ENCODE measurements at places on chromosomes 4 and X.

GRCh38 chrX:460823-461640, 74.3 kb upstream of the PPP2R3B start:
- no peak for DNase-seq

DNA sequence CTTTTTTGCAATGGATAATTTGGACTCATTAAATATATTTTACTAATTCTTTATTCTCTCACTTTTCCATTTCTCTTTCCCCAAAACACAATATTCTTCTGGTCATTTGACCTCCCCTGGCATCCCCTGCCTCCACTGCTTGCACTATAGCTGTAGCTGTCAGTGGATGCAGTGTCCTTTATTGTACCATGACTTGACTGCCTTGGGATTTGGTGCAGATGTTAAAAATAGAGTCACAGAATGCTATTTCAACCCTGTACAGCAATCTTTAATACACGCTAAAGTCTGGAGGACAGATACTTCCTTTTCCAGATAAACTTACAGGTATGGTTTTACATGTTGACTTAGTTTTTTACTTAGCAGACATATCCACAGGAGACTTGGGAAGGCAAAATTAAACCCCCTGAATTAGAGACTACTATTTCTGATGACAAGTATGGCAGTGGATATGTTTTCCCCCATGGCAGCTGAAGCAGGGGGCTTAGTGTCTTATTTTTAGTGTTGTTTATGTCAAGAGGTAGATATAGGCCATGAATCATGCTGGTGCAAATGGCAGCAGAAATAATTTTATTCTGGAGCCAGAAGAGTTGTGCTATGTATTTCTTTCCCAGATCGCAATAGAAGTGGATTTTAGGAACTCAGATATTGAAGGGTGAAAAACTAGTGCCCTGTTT, 461.4 kb downstream of the NAF1 start:
- no peak for DNase-seq

DNA sequence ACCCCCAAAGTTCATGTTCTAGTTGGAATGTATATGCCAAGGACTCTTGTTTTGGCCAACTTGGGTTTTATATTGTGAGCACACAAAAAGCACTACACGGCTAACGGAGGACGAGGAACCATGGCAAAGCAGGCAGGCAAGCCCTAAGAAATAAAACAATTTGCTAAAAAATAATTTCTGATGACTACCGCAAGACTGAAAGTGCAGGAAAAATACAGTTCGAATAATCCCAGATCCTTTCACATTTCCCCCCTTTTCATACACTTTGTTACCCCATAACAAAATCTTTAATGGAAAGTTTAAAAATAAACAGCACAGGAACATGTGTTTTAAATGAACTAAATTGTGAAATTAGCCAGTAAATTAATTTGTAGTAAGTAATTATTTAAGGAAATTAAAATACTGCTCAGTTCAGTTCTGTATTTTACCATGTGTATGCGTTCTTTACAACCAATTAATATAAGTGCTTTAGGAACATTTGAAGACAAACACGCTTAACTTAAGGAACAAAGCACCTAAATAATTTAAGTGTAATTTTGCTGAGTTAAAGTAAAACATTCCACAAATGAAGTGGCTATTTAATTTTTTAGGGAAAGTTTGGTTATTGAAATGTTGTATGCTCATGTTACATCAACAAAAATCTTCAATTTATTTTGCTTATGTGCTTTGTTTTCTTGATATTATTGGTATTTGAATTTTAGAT, 12.4 kb upstream of the PITX2 start:
- no peak for DNase-seq

- DNase-seq = peak; percentile 45
Observed at GRCh38 chr4:26648260-26648659, 64.4 kb downstream of the TBC1D19 start.

- DNase-seq = peak; percentile 39
Observed at GRCh38 chrX:2484721-2485648, 15.8 kb downstream of the DHRSX start.

GRCh38 chrX:101676571-101676970, 16.9 kb upstream of the ARMCX2 start:
- no peak for DNase-seq

DNA sequence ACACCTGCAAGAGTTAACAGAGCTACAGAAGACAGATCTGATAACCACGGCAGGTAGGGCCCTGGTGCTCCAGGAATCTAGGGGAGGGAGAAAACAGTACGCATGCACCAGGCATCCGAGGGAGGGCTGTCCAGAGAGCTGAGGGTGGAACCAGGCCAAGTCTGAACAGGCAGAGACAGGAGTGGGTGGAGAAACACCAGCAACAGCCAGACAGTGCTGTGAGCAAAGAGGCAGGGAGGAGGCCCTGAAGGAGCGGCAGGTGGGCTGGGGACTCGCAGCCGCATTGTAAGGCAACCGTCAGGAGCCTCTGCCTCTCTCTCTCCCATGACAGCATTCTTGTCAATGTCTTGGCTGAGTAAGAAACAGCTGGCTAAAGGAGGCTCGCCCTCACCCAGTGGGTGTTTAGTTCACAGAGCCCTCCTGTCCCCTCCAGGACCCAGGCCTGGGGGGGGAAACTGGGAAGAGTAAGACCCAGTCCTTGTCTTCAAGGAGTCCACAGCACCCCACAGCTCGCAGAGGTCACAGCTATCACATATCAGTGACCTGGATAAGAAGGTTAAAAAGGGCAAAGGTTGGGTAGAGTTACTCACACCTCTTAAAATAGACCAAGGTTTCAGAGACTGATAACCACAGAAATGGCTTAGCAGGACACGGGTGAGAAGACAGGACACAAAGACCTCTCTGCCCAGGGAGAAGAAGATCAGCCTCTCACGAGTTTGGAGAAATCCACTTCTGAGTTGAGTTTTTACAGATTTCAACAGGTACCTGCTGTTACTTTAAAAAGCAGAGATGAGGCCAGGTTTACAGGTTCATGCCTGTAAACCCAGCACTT, 10.5 kb downstream of the ACSL1 start:
- peak; percentile 97 for DNase-seq

DNA sequence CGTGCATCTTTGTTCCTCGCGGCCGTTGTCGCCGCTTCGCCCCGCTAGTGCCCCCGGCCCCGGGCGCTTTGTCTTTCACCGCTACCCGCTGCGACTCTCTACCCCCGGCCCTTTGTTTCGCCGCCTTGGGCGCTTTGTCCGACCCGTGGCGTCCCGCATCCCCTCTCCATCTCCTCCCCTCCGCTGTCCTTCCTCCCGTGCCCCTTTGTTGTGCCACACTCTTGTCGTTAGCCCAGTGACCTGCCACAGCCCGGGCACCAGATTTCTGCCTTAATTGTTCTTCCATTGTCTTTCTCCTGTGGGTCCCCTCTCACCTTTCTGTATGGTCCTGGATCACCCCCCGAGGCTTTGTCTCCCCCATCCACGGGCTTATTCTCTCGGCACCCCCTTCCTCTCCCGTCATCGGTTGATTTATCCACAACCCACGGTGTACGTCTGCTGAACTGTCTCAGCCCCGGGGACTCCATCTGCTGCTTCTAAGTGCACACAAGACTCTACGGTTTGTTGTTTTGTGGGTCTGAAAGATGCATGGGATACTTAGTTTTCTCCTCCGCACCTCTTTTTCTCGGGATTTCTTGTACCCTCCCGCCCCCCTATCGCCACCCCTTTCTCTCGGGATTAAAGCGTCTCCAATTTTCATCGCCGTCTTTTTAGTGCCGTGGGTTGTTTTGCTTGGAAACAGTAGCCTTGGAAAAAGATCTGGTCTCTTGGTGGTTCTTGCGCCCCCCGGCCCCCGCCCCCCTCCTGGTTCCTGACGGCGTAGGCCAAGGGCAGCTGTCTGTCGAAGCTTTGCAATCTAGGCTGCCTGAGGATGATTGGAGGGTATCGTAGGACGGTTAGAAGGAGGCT, 783 bp downstream of the RBPJ start:
- no peak for DNase-seq

GRCh38 chr4:4327652-4328121, 37.6 kb downstream of the ZBTB49 start:
- peak; percentile 9 for DNase-seq

GRCh38 chrX:78199851-78200250, 60.4 kb upstream of the TAF9B start:
- DNase-seq = peak; percentile 46

DNA sequence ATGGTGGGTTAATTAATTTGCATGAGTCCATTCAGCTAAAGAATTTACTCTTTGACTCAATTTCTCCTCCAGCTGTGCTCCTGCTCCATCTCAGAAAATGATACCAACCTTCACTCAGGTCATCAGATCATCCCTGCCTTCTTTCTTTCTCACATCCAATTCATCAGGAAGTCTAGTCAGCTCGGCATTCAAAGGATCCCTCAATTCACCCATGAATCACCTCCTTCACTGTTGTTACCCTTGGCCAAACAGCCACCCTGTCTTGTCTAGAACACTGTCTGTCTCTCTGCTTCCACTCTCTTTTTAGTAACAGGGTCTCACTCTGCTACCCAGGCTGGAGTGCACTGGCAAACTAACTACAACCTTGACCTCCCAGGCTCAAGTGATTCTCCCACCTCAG, 337.4 kb upstream of the SFRP2 start:
- peak; percentile 10 for DNase-seq

- DNase-seq = no peak
Observed at GRCh38 chrX:31319586-31319985, 247.7 kb upstream of the FTHL17 start.

DNA sequence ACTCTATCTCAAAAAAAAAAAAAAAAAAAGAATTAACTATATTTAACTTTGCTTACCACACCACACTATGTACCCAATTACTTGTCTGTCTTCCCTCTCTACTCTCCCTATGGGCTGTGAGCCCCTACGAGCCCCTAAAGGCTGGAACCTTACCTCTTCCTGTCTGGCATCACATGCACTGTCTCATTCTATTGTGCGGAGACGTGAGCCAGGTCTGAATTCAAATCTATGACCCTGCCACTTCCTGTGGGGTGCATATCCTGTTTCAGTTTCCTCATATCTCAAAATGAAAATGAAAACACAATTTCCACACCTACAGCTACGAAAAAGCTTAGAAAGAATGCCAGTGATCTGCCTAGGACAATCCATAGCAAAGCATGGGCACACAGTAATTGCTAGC, 42.9 kb upstream of the HS3ST1 start:
- DNase-seq = peak; percentile 41

GRCh38 chr4:168558599-168558998, 61.7 kb downstream of the PALLD start:
- DNase-seq = peak; percentile 64

DNA sequence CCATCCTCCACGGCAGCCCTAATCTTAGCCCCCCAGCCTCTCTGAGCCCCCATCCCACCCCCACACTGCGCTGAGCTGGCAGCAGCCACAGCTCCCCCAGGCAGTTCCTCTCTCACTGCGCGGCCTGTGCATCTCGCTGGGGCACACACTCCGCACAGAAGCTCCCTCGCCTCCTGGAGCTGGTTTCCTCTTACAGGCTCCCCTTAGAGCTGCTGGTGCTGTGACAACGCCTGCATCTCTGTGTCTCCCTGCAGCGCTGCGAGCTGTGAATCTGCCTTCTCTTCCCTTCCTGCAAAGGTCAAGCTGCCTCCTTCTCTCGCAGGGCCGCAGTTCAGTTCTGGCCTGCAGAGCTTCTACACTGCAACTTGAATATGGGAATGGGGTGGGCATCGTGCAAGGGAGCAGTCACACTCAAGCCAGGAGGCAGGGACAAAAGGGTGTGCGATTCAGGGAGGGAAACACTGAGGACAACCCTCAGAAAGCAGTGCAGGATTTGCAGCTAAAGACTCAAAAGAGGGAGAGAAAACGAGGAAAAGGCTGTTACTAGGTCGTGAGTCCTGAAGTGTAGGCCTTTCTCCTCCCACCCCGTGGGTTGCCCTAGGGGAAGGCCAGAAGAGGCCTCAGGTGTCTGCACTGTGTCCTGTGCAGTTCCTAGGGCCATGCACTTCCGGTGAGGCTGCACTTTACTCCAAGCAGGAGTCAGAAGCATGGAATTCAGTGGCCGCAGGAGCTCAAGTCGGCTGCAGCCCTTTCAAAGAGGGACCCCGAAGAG, 87.0 kb downstream of the BCOR start:
- DNase-seq = no peak

- DNase-seq = no peak
Observed at GRCh38 chrX:132257116-132257515, 37.9 kb upstream of the RAP2C start.

- no peak for DNase-seq
Observed at GRCh38 chr4:71473541-71474240, 134.9 kb downstream of the SLC4A4 start.

DNA sequence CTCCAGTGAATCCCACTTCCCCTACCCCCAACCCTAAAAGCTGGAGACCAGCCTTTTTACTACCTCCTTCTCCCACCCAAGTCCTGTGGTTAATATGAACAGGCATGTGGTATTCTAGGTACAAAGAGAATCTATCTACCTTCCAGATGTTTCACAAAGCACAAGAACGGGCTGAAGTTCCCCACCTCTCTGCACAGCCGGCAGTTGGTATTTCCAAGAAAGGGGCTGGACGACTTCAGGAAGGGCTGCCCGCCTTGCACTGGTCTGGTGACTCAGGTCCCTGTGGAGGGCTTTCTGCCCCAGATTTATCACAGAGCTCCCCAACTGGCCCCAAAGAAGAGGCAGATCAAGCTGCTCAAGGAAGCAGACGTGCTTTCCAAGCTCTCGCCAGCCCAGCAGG, 4.5 kb downstream of the FAM47E start:
- no peak for DNase-seq

GRCh38 chrX:122941806-122942205, 242.3 kb upstream of the GRIA3 start:
- DNase-seq = peak; percentile 57

- DNase-seq = no peak
Observed at GRCh38 chr4:20178902-20179576, 72.7 kb upstream of the SLIT2 start.

DNA sequence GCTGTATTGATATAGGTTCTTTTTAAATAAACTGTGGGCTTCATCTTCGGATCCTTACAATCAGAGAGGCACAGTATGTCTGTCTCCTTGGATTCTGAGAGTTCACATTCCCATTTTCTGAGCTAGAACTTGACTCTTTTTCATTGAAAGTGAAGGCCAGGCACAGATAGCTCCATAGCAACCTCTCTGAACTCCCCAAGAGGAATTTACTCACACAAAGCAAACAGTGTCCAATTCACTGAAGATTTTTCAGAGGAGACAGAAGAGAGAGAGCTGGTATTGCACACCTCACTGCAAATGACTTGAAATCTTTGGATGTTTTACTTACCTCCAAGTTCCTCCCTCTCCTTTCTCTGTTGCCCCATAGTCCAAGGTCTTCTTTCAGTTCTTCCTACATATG, 130.9 kb upstream of the CASK start:
- no peak for DNase-seq

GRCh38 chrX:9498236-9498635, 33.4 kb downstream of the TBL1X start:
- DNase-seq = peak; percentile 54

- DNase-seq = no peak
Observed at GRCh38 chr4:47239649-47240048, 208.3 kb downstream of the GABRB1 start.
